ENCODE measurements at places on chromosomes 12 and 14. TPM values are rescaled to one million over a fixed set of nuclear protein-coding genes. Genes with fewer than 3 reads are reported as not detected.

PLEKHG7 gene
- total RNA-seq = not detected

UNG gene
- total RNA-seq = 95.8 TPM

KIF5A gene
- 2.4 TPM for total RNA-seq

- no peak overlapping the region for H3K4me3 ChIP-seq
- no peaks in the 10 kb centered on the region for H3K36me3 ChIP-seq
- H3K4me1 ChIP-seq = no peaks in the 10 kb centered on the region
- no peak for DNase-seq
- no peaks in the 10 kb centered on the region for H3K27me3 ChIP-seq
These were observed 272.5 kb downstream of the C12orf50 start for GRCh38 chr12:87756721-87757120.

- no peaks in the 10 kb centered on the region for H3K4me1 ChIP-seq
- H3K36me3 ChIP-seq = no peaks in the 10 kb centered on the region
- no peak overlapping the region for H3K27ac ChIP-seq
- no peak for DNase-seq
- no peak overlapping the region for H3K4me3 ChIP-seq
These were observed 360.5 kb upstream of the TMPO start for GRCh38 chr12:98154850-98155249.

DNA sequence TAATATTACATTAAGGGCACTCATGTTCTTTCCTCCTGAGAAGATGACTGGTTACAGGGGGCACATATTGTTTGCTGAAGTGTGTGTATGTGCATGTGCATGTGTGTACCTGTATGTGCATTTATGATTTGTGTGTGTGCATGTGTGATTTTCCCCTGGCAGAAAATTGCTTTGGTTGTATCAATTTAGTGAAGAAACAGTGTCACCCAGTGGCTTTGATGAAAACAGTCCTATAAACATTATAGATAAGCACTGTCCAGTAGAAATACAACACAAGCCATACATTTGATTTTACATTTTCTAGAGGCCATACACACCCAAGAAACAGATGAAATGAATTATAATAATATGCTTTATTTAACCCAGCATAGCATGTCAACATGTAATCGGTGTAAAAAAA, 8.6 kb downstream of the PDE3A start:
- H3K4me3 ChIP-seq = no peak overlapping the region
- H3K4me1 ChIP-seq = no peaks in the 10 kb centered on the region
- no peak for DNase-seq
- no peaks in the 10 kb centered on the region for H3K36me3 ChIP-seq

- no peak overlapping the region for H3K4me3 ChIP-seq
- no peak for DNase-seq
- no peaks in the 10 kb centered on the region for H3K4me1 ChIP-seq
- no peaks in the 10 kb centered on the region for H3K27me3 ChIP-seq
These were observed 886.5 kb upstream of the FLRT2 start for GRCh38 chr14:84643446-84643845.

All from activated T-helper 1 cell treated with anti-CD3 and anti-CD28 coated beads, Interleukin-12 subunit alpha, Interleukin-12 subunit beta, Interleukin-2, Interleukin-4 antibody, amounts not matched to agents 30 ng/mL and 10 ng/mL and 1 ng/mL, durations not matched to agents 14 hours and 24 hours and 36 hours (primary cell).